ENCODE measurements at places on chromosomes 16 and 17. TPM values are rescaled to one million over a fixed set of nuclear protein-coding genes. Genes with fewer than 3 reads are reported as not detected.

- H3K27ac ChIP-seq, result no peak overlapping the region
- DNase-seq, result no peak
- H3K27me3 ChIP-seq, result peaks cover 17% of the 10 kb centered on the region
- no peaks in the 10 kb centered on the region for H3K4me1 ChIP-seq
Measured at GRCh38 chr16:24087891-24088410, 168.2 kb upstream of the CACNG3 start.

GRCh38 chr16:70410734-70411133, 28.2 kb downstream of the ST3GAL2 start:
- no peaks in the 10 kb centered on the region for H3K27me3 ChIP-seq
- no peaks in the 10 kb centered on the region for H3K36me3 ChIP-seq
- no peaks in the 10 kb centered on the region for H3K4me1 ChIP-seq
- H3K4me3 ChIP-seq, result no peak overlapping the region
- no peak overlapping the region for H3K27ac ChIP-seq

DNA sequence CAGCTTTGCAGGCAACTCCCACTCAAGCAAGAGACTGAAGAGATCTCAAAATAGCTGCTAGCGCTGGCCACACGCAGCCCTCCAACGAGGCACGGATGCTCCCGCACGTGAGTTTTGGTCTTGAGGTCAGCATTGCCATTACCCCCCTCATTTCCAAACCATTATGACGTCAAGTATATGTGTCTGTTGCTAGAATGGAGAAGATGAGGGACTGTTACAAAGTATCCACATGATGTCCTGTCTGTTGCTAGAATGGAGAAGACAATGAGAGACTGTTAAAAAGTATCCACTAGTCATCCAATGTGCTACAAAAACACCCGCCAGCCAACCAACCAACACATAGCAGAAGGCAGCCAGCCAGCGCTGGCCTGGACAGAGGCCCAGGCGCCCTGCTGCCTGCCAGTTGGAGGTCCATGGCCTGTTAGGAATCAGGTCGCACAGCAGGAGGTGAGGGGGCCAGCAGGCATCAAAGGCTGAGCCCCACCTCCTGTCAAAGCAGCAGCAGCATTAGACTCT, 24.8 kb downstream of the KLHDC4 start:
- H3K27me3 ChIP-seq, result no peaks in the 10 kb centered on the region
- H3K4me1 ChIP-seq, result 0 out of 2 replicates have a peak, but pooled peaks cover 2% of the 10 kb centered on the region
- DNase-seq, result no peak
- H3K4me3 ChIP-seq, result no peak overlapping the region

DNA sequence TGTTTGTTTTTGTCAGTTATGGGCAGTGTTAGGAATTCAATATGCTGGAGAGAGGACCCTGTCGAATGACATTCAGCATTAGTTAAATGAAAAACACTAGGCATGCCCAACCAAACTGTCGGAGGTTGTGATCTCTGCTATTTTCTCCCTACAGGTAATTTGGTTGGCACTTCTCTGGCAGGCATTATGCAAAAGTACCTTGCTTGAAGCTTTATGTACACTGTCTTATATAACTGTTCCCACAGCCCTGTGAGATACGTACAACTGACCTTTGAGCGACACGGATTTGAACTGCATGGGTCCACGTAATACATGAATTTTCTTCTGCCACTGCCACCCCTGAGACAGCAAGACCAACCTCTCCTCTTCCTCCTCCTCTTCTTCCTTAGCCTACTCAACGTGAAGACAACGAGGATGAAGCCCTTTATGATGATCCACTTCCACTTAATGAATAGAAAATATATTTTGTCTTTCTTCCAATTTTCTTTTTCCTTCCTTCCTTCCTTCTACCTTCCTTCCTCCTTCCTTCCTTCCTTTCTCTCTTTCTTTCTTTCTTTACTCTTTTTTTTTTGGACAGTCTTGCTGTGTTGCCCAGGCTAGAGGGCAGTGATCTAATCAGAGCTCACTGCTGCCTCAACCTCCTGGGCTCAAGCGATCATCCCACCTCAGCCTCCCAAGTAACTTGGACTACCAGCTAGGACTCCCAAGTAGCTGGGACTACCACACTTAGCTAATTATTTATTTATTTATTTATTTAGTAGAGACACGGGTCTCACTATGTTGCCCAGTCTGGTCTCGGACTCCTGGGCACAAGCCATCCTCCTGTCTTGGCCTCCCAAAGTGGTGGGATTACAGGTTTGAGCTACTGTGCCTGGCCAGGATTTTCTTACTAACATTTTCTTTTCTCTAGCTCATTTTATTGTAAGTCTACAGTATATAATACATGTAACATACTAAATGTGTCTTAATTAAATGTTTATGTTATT, 77.3 kb downstream of the WIPI1 start:
- peak overlapping the region; percentile 96 for H3K27ac ChIP-seq
- H3K4me1 ChIP-seq, result peaks cover 82% of the 10 kb centered on the region
- no peak overlapping the region for H3K4me3 ChIP-seq

DNA sequence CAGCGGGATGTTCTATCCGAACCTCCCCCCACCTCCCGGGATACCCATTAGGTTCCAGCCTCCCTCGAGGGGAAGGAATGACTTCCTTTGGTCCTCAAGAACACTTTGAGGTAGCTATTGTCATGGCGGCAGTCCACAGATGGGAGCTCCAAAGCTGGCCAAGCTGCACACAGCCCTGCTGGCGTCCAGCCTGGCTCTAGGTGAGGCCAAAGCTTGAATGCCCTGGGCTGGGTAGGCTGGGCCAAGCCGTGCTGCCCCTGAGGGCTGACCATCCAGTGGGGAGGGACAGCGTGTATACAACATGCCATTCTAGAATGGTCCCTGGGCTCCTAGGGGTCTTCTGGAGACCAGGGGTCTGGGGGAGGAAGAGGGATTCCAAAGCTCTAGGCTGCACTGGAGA, 43.5 kb downstream of the PEMT start:
- no peaks in the 10 kb centered on the region for H3K36me3 ChIP-seq
- no peak for DNase-seq
- no peaks in the 10 kb centered on the region for H3K4me1 ChIP-seq
- H3K27ac ChIP-seq, result no peak overlapping the region
- no peak overlapping the region for H3K4me3 ChIP-seq
- no peaks in the 10 kb centered on the region for H3K27me3 ChIP-seq

GRCh38 chr17:73308017-73308823, 3.6 kb downstream of the CDC42EP4 start:
- no peaks in the 10 kb centered on the region for H3K36me3 ChIP-seq
- H3K4me3 ChIP-seq, result peak overlapping the region; percentile 100
- H3K27me3 ChIP-seq, result no peaks in the 10 kb centered on the region

- no peaks in the 10 kb centered on the region for H3K4me1 ChIP-seq
- DNase-seq, result no peak
- no peak overlapping the region for H3K4me3 ChIP-seq
Measured at GRCh38 chr16:12513076-12513790, 290.5 kb downstream of the CPPED1 start.

The KRTAP9-4 gene
- not detected for total RNA-seq
